ENCODE measurements at places on chromosomes 13 and 19. TPM values are rescaled to one million over a fixed set of nuclear protein-coding genes. Genes with fewer than 3 reads are reported as not detected.

- H3K27me3 ChIP-seq, result no peaks in the 10 kb centered on the region
- no peaks in the 10 kb centered on the region for H3K36me3 ChIP-seq
- H3K27ac ChIP-seq, result no peak overlapping the region
- H3K4me3 ChIP-seq, result no peak overlapping the region
These were observed 147.4 kb downstream of the PDS5B start for GRCh38 chr13:32733690-32734089.

Gene SYT5
- total RNA-seq, result 2.8 TPM

Gene CCDC169
- total RNA-seq, result 6.9 TPM

Gene GDF15
- total RNA-seq, result 17.2 TPM

GRCh38 chr19:46392252-46392801, 21.0 kb downstream of the CCDC8 start:
- no peak overlapping the region for H3K27ac ChIP-seq
- H3K27me3 ChIP-seq, result no peaks in the 10 kb centered on the region
- no peak overlapping the region for H3K4me3 ChIP-seq
- DNase-seq, result no peak
- no peaks in the 10 kb centered on the region for H3K4me1 ChIP-seq

Gene TRAPPC2B
- total RNA-seq, result 15.3 TPM

- H3K27me3 ChIP-seq, result no peaks in the 10 kb centered on the region
- DNase-seq, result no peak
- no peak overlapping the region for H3K27ac ChIP-seq
- H3K4me3 ChIP-seq, result no peak overlapping the region
These were observed 250.3 kb upstream of the ATXN8OS start for GRCh38 chr13:69857183-69857821.

Gene TUBGCP3
- total RNA-seq, result 35.1 TPM

DNA sequence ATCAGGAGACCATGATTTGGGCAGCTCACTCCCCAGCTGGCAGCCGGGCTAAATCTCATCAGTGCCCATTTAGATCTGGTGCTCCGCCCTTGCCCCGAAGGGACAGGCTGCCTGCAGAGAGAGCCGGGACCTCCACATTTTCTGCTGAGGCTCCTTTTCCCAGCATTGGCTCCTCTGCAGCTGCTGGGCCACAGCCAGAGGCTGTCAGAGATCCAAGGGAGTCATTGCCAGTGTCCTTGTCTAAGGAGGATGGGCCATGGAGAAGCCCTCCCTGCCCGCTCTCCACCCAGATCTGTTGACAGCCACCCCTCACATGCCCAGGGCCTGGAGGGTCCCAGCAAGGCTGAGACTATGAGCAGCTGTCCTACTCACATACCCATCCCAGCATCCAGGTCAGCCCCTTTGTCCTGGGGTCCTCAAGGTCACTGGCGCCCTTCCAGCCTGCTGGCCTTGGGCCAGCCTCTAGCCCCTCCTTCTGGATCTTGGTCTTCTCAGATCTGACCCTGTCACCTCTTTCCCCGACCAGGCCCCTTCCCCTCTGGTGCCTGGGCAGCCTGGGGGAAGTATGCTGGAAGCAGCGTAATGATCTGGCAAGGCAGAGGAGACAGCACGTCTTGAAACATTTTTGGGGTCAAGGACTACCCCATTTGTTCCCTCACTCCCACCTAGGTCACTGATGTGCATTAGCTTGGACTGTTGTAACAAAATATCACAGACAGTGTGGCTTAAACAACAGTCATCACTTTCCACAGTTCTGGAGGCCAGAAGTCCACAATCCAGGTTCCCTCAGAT, 7.9 kb downstream of the PIN1 start:
- DNase-seq, result no peak
- no peaks in the 10 kb centered on the region for H3K4me1 ChIP-seq
- no peak overlapping the region for H3K4me3 ChIP-seq

Gene PSG3
- not detected for total RNA-seq

DNA sequence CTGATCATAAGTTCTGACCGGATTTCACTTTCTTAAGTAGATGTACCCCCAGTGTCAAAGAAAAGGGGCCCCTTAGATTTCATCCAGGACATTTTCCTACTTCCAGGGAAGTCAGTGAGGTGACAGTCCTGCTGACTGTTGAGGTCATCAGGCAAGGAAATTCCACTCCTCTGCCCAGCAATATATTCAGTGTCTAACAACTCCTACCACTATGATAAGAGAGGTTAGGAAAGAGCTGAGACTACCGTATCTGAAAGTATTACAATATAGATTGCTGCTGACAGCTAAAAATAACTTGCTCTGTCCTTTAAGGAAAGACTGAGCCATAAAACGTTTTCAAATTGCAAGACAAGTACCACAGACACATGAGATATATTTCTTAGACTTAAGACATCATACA, 325.1 kb downstream of the EFNB2 start:
- no peaks in the 10 kb centered on the region for H3K36me3 ChIP-seq
- DNase-seq, result no peak
- no peak overlapping the region for H3K27ac ChIP-seq
- no peaks in the 10 kb centered on the region for H3K27me3 ChIP-seq
- no peaks in the 10 kb centered on the region for H3K4me1 ChIP-seq

DNA sequence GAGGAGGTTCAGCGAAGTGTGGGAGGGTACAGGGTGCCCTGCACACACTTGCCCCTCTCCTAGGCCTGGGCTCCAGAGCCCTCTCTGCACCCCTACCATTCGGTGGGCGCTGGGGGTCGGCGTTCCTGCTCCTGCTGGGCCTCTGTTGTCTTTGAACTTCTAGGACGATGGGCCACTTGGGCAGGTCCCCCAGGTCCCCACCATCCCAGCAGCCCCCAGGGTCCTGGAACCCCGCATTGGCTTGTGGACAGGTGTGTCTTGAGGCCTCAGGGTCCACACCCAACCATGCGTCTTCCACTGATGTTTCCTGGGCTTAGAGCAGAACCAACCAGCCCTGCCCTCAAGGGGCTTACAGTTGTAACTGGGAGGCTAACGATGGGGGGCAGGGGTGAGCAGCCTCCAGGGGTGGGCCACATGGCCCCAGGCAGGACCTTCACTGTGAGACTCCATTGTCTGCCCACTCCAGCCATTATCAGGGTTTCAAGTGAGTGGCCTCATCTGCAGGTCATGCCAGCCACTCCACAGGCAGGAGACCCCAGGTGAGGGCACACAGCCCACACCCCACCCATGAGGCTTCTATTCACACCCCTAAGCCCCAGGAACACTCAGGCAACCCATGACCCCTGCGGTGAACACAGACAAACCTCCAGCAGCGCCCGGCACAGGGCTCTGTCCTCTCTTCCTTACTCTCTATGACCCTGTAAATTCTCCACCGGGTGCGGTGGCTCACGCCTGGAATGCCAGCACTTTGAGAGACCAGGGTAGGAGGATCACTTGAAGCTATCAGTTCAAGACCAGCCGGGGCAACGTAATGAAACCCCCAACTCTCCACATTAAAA, 2.0 kb upstream of the KLF16 start:
- H3K4me3 ChIP-seq, result peak overlapping the region; percentile 78
- H3K27me3 ChIP-seq, result no peaks in the 10 kb centered on the region
- no peaks in the 10 kb centered on the region for H3K36me3 ChIP-seq
- H3K4me1 ChIP-seq, result peaks cover 7% of the 10 kb centered on the region
- peak overlapping the region; percentile 83 for H3K27ac ChIP-seq
- DNase-seq, result no peak

Gene EBI3
- total RNA-seq, result not detected

Gene A1BG
- total RNA-seq, result 4.5 TPM

DNA sequence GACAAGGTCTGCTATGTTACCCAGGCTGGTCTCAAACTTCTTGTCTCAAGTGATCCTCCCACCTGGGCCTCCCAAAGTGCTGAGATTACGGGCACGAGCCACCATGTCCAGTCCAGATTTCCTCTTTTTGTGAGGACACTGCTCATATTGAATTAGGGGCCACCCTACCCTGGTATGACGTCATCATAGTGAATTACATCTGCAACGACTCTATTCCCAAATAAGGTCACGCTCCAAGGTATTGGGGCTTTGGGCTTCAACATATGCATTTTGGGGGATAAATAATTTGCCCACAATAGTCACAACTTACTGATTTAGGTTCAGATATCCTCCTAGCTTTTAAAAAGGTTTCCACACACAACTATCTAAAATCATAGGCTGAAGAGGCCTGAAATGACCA, 9.5 kb downstream of the SLC15A1 start:
- H3K4me3 ChIP-seq, result no peak overlapping the region
- no peak overlapping the region for H3K27ac ChIP-seq
- peaks cover 15% of the 10 kb centered on the region for H3K4me1 ChIP-seq
- H3K27me3 ChIP-seq, result no peaks in the 10 kb centered on the region
- no peaks in the 10 kb centered on the region for H3K36me3 ChIP-seq

GRCh38 chr13:99263126-99263785, 5.1 kb upstream of the GPR18 start:
- DNase-seq, result no peak
- no peaks in the 10 kb centered on the region for H3K27me3 ChIP-seq
- no peaks in the 10 kb centered on the region for H3K4me1 ChIP-seq
- H3K4me3 ChIP-seq, result no peak overlapping the region
- no peak overlapping the region for H3K27ac ChIP-seq
- peaks cover 7% of the 10 kb centered on the region for H3K36me3 ChIP-seq

Gene ZNF607
- 12.5 TPM for total RNA-seq

Gene KLK12
- total RNA-seq, result not detected

GRCh38 chr13:36550177-36550576, 117.9 kb downstream of the CCNA1 start:
- H3K4me3 ChIP-seq, result no peak overlapping the region
- no peaks in the 10 kb centered on the region for H3K27me3 ChIP-seq
- no peak for DNase-seq
- H3K4me1 ChIP-seq, result no peaks in the 10 kb centered on the region
- H3K36me3 ChIP-seq, result no peaks in the 10 kb centered on the region

GRCh38 chr19:4389511-4390016, 10.8 kb downstream of the SH3GL1 start:
- DNase-seq, result no peak
- H3K4me1 ChIP-seq, result peaks cover 16% of the 10 kb centered on the region
- no peak overlapping the region for H3K27ac ChIP-seq
- no peaks in the 10 kb centered on the region for H3K27me3 ChIP-seq

DNA sequence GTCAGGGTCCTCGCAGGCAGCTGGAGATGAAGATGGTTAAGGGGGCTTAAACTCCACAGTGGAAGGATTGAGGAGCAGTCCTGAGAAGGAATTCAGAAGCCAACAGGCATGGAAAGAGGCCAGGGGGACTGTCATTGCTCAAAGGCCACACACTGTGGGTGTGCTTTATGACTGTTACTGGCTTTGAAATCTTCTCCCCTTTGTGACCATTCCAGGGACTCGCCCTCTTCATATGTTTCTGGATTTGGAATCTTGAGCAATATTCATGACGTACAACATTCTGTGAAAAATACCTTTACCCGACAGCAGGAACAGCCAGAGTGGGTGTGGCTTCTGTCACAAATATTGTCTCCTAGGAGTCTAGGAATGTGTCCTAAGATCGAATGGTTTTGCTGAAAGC, 16.6 kb downstream of the CEACAM7 start:
- no peak overlapping the region for H3K27ac ChIP-seq
- H3K4me1 ChIP-seq, result no peaks in the 10 kb centered on the region
- peaks cover 54% of the 10 kb centered on the region for H3K27me3 ChIP-seq
- no peaks in the 10 kb centered on the region for H3K36me3 ChIP-seq
- DNase-seq, result no peak

- H3K4me1 ChIP-seq, result peaks cover 10% of the 10 kb centered on the region
- no peaks in the 10 kb centered on the region for H3K27me3 ChIP-seq
- DNase-seq, result no peak
- peaks cover 26% of the 10 kb centered on the region for H3K36me3 ChIP-seq
These were observed 13.1 kb downstream of the PGPEP1 start for GRCh38 chr19:18353378-18354005.

Gene ATP8A2
- total RNA-seq, result not detected

Gene ISOC2
- total RNA-seq, result 113 TPM

Gene SEMA6B
- 3.3 TPM for total RNA-seq

- no peaks in the 10 kb centered on the region for H3K36me3 ChIP-seq
- no peak for DNase-seq
- H3K4me3 ChIP-seq, result no peak overlapping the region
- no peaks in the 10 kb centered on the region for H3K27me3 ChIP-seq
These were observed 43.4 kb downstream of the PDCD5 start for GRCh38 chr19:32624410-32624809.
